ENCODE measurements at places on chromosomes 1 and 21. TPM values are rescaled to one million over a fixed set of nuclear protein-coding genes. Genes with fewer than 3 reads are reported as not detected.

Gene SLC19A2
- total RNA-seq: 4.3 TPM

DNA sequence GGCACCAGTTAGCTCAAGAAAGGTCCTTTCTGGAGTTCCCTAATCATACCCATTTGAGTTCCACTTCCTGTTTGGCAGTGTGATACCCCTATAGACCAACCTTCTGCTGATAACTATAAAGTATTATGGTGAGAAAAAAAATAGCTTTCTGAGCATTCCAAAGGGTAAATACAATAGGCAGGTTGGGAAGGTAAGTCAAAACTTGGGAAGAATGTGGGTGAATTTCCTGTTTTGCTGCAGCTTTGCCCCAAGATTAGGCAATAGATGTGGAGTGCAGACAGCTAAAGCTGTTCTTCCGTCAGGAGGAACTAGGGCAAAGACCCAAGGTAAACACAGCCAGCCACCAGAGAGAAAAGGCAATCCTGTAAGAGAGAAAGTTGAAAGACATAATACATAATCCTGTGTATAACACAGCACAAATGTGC is 49.9 kb upstream of the GUCA2A start:
- H3K27me3 ChIP-seq: no peaks in the 10 kb centered on the region
- no peaks in the 10 kb centered on the region for H3K4me1 ChIP-seq
- no peak for DNase-seq
- H3K27ac ChIP-seq: no peak overlapping the region

DNA sequence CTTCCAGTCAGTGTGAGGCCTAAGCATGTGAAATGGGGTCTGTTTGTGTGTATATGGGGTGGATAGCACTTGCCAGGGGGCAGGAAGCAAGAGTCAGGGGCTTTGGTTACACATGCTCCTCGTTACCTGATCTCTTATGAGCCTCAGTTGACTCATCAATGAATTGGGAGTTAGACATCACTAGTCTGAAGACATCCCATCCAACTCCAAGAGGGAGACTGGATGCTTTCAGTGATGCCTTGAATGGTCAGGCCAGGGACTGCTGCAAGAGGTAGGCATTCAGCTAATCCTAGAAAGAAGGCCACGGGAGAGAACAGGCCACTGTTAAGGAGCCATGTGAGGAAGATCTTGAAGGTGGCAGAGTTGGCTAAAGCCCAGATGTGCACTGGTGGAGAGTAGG is 6.3 kb downstream of the RAB25 start:
- H3K4me1 ChIP-seq: peaks cover 2% of the 10 kb centered on the region
- no peaks in the 10 kb centered on the region for H3K27me3 ChIP-seq
- no peak for DNase-seq
- no peaks in the 10 kb centered on the region for H3K36me3 ChIP-seq
- no peak overlapping the region for H3K27ac ChIP-seq

Gene ZNF648
- not detected for total RNA-seq

- H3K27ac ChIP-seq: no peak overlapping the region
- peaks cover 42% of the 10 kb centered on the region for H3K4me1 ChIP-seq
- H3K36me3 ChIP-seq: peaks cover 65% of the 10 kb centered on the region
- H3K27me3 ChIP-seq: no peaks in the 10 kb centered on the region
These were observed 7.2 kb downstream of the PARP1 start for GRCh38 chr1:226400519-226401354.

- no peak overlapping the region for H3K4me3 ChIP-seq
- H3K27ac ChIP-seq: no peak overlapping the region
- no peaks in the 10 kb centered on the region for H3K36me3 ChIP-seq
- H3K27me3 ChIP-seq: no peaks in the 10 kb centered on the region
- no peak for DNase-seq
These were observed 139.6 kb downstream of the S1PR1 start for GRCh38 chr1:101376121-101377083.

DNA sequence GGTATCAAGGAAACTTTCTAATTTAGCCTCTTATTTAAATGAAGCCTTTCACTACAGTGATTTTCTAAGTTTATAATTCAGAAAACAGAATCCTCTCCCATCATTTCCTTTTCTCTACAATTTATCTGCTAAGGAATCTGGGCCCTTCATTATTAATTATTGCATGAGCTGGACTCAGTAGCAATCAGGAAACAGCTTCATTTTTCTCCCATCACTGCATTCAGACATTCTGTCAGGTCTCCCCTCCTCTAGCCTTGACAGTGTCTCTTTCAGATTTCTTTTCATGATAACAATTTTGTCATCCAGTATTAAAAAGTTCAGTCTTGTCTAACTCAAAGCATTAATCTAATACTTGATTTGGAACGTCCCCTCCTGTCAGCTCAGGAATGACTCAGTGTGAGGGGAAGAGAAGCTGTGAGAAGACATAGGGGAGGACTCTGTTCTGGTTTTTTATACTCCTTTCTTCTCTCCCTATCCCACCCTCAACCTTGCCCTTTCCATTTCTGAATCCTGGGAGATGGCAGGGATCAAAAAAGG is 28.1 kb downstream of the SLC44A5 start:
- H3K27me3 ChIP-seq: no peaks in the 10 kb centered on the region
- H3K27ac ChIP-seq: no peak overlapping the region
- no peaks in the 10 kb centered on the region for H3K4me1 ChIP-seq
- no peak overlapping the region for H3K4me3 ChIP-seq
- DNase-seq: no peak
- H3K36me3 ChIP-seq: no peaks in the 10 kb centered on the region

DNA sequence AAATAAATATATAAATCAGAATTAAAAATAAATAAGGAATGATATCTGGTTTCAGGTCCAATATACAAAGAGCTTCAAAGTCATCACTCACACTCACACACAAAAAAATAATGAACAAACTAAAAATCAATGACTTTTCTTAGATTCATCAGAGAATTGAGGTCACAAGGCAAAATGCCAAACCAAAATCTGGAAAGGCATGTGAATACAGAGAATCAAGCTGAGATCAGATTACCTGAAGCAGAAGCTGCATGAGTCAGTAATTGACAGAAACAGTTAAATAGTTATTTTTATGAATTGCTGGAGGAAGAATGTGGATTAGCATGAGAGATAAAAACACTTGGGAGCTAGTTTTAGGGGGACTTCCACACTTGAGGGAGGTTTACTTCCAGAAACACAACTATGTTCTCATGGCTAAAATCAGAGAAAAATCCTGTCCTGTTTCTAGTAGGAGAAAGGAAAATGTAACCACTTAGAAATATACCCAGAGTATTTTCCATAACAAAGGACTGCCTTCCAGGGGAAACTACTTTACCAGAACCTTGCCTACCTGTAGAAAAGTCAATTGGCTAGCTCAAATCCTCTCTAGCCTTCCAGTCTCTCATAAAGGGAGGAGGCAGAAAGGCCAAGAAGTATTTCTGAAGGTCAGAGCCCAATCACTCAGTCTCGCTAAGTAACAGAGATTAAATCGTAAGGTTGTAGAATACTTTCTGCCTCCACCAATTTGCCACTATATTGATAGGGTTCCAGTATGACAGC is 536.6 kb upstream of the NR5A2 start:
- H3K27me3 ChIP-seq: no peaks in the 10 kb centered on the region
- no peaks in the 10 kb centered on the region for H3K36me3 ChIP-seq
- no peak overlapping the region for H3K4me3 ChIP-seq
- DNase-seq: no peak

Gene ATP1A2
- total RNA-seq: not detected

Gene MYBPHL
- not detected for total RNA-seq

- H3K36me3 ChIP-seq: no peaks in the 10 kb centered on the region
- DNase-seq: no peak
- H3K4me3 ChIP-seq: no peak overlapping the region
- H3K27ac ChIP-seq: no peak overlapping the region
These were observed 869 bp downstream of the NAV1 start for GRCh38 chr1:201539561-201540431.

Gene CD101
- total RNA-seq: 14.9 TPM

DNA sequence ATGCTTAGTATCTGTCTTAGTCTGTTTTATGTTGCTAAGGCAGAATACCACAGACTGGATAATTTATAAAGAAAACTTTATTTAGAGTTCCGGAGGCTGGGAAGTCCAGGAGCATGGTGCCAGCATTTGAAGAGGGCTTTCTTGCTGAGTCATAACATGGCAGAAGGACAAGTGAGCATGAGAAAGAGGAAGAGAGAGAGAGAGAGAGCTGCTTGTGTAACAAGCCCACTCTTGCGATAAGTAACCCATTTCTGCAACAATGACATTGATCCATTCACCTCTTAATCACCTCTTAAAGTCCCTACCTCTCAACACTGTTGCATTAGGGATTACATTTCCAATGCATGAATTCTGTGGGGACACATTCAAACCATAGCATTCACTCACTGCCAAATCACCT is 11.7 kb upstream of the MYOCOS start:
- peaks cover 2% of the 10 kb centered on the region for H3K27me3 ChIP-seq
- H3K36me3 ChIP-seq: no peaks in the 10 kb centered on the region
- H3K27ac ChIP-seq: no peak overlapping the region
- no peak for DNase-seq

DNA sequence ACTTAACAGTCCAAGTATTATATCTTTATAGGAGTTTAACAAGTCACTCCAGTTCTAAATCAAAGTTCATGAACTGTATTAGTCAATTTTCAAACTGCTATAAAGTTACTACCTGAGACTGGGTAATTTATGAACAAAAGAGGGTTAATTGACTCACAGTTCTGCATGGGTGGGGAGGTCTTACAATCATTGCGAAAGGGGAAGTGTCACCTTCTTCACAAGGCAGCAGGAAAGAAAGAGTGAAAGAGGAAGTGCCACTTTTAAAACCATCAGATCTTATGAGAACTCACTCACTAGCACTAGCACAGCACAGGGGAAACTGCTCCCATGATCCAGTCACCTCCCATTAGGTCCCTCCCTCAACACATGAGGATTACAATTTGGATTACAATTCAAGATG is 70.0 kb downstream of the CLCA4 start:
- no peak overlapping the region for H3K4me3 ChIP-seq
- H3K4me1 ChIP-seq: no peaks in the 10 kb centered on the region
- DNase-seq: no peak
- H3K27me3 ChIP-seq: no peaks in the 10 kb centered on the region
- no peaks in the 10 kb centered on the region for H3K36me3 ChIP-seq

DNA sequence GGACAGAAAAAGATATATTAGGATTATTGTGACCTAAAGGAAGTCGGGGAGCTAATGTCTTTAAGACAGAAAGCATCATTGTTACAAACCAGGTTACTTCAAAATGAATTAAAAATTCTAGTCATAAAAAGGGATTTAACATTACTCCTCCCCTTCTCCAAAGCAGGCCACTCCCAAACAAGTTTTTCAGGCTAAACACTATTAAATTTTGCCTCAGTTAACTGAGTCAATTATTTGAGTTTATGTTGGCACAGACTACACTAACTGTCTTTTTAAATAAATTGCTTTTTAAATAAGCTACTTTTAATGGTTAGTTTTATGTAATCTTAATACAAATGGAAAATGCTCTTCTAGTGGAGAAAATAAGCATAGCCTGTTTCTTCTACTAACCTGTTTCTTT is 395.0 kb upstream of the DUSP10 start:
- H3K4me3 ChIP-seq: no peak overlapping the region
- H3K27ac ChIP-seq: no peak overlapping the region
- H3K27me3 ChIP-seq: no peaks in the 10 kb centered on the region
- H3K4me1 ChIP-seq: no peaks in the 10 kb centered on the region
- no peaks in the 10 kb centered on the region for H3K36me3 ChIP-seq
- DNase-seq: no peak

Gene FCRL6
- not detected for total RNA-seq

GRCh38 chr1:17207046-17207445 is 2.1 kb downstream of the PADI1 start:
- H3K27me3 ChIP-seq: no peaks in the 10 kb centered on the region
- peaks cover 3% of the 10 kb centered on the region for H3K4me1 ChIP-seq
- H3K4me3 ChIP-seq: no peak overlapping the region
- H3K27ac ChIP-seq: no peak overlapping the region
- no peaks in the 10 kb centered on the region for H3K36me3 ChIP-seq

- H3K4me3 ChIP-seq: peak overlapping the region; percentile 63
- peak overlapping the region; percentile 92 for H3K27ac ChIP-seq
- no peaks in the 10 kb centered on the region for H3K27me3 ChIP-seq
- no peak for DNase-seq
- H3K36me3 ChIP-seq: no peaks in the 10 kb centered on the region
- H3K4me1 ChIP-seq: peaks cover 34% of the 10 kb centered on the region
These were observed 2.5 kb upstream of the CDKN2C start for GRCh38 chr1:50967416-50968157.

- H3K4me1 ChIP-seq: peaks cover 33% of the 10 kb centered on the region
- H3K27me3 ChIP-seq: no peaks in the 10 kb centered on the region
- H3K4me3 ChIP-seq: peak overlapping the region; percentile 92
- peaks cover 3% of the 10 kb centered on the region for H3K36me3 ChIP-seq
These were observed 556 bp downstream of the IFI44 start for GRCh38 chr1:78650114-78650660.

- no peaks in the 10 kb centered on the region for H3K4me1 ChIP-seq
- H3K27ac ChIP-seq: no peak overlapping the region
- H3K27me3 ChIP-seq: no peaks in the 10 kb centered on the region
These were observed 61.4 kb upstream of the CXADR start for GRCh38 chr21:17451364-17451891.

GRCh38 chr21:14864211-14865021 is 200.4 kb downstream of the NRIP1 start:
- H3K27me3 ChIP-seq: no peaks in the 10 kb centered on the region
- DNase-seq: no peak
- no peaks in the 10 kb centered on the region for H3K4me1 ChIP-seq

Measured in CD4-positive, CD25-positive, alpha-beta regulatory T cell (primary cell).